ENCODE measurements at places on chromosomes 2 and 18.

- no peak for DNase-seq
Observed at GRCh38 chr2:28600181-28600580, 104.3 kb downstream of the PLB1 start.

GRCh38 chr2:117614823-117615534 is 199.5 kb upstream of the DDX18 start:
- DNase-seq: no peak

DNA sequence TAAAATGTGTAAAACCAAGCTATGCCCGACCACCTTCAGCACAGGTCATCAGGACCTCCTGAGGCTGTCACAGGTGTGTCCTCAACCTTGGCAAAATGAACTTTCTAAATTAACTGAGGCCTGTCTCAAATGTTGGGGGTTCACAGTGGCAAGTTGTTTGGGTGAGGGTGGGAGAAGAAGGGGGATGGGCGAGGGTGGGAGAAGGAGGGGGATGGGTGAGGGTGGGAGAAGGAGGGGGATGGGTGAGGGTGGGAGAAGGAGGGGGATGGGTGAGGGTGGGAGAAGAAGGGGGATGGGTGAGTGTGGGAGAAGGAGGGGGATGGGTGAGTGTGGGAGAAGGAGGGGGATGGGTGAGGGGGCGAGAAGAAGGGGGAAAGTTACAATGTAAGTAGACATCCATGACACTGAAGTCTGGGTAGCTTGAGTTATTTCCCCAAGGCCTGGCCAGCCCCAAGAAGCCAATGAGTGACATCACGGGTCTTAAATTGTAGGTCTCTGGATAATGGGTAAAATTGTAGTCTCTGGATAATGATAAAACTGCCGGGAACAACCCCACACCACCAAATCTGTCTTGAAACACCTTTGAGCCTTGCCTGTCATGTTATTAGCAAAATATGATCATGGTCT is 56.3 kb downstream of the TIMM21 start:
- no peak for DNase-seq

GRCh38 chr2:184633726-184634125 is 35.4 kb downstream of the ZNF804A start:
- no peak for DNase-seq

DNA sequence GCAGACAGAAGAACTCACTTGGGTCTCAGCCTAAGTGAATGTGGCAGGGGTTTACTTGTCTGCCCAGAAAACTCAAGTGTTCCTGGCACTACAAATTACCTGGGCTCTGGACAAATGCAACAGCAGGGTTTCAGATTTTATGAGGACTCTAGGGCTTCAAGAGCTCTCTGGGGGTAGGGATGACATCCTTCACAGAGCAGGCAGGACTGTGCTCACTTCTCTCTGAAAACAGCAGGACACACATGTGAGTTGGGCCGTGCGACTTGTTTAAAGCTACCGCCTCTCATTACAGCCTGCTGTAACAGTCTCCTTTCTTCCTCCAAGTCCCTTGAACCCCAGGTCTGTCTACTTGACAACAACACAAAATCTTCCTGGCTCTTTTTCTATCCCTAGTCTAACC is 212.6 kb downstream of the EN1 start:
- no peak for DNase-seq

DNA sequence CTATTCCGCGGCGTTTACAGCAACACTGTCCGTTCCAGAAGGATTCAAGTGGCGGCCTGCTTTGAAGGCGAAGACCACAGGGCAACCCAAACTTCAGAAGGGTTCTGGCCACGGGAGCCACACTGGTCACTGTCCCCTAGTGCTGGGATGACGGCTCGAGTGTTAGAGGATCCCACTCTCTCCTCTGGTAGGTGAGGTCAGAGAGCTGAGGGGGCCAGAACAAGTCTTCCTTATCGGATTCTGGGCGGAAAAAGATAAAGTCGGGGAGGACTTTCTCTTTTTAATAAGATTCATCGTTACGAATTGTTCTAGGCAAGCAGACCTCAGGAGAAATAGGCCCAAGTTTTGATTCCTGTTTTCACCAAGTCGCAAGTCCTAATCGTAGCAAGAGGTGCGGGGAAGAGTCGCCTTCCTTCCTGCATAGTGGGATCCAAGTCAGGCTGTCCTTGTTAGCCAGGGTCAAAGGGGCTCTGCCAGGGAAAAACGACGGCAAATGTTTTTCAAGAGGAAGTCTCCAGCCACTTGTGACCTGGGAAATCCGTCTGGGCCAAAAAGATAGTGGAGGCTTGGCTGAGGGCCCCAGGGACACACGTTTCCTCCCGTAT is 864 bp upstream of the MYL12A start:
- peak; percentile 19 for DNase-seq

DNA sequence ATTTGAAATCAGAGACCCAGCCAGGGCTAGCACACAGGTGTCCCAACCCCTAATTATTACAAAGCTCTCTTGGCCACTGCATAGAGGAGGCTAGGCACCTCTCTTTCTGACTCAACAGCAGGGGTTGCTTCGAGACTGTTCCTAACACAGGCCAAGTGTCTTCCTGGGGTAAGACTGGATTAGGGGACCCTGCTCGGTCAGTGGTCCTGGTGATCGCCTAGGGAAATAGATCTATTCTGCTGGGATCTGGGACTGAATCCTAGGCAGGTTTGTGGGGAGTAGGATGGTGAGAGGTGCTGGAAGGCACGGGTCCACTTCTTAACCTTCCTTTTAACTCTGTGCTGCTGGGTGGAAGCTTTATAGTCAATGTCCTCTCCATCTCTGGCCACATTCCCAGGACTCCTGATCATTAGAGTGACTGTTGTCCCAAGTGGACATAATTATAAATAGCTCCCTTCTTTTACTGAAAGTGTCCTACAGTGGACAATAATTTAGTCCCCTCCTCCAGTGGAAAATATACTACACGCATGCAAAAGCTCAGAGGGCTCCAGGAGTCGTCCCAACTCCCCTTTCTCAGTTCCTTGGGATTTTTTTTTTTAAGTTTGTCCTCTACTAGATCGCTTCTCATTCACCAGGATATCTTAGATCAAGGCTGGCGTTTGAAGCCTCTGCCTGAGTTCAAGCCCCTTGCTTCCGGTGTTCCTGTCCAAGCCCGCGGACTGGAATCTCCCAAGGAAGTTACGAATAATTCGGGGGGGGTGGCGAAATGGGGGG is 1.3 kb upstream of the TRIB2 start:
- DNase-seq: no peak

DNA sequence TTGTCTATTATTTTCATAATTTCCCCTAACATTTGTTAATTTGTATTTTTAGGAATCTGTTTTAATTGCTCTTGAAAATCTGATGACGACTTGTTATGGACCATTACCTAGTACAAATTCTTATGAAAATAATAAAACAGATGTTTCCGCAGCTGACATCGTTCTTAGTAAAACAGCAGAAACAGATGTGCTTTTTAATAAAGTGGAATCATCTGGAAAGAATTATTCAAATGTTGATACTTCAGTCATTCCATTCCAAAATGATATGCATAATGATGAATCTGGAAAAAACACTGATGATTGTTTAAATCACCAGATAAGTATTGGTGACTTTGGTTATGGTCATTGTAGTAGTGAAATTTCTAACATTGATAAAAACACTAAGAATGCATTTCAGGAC is 69.9 kb downstream of the PMS1 start:
- no peak for DNase-seq

- DNase-seq: no peak
Observed at GRCh38 chr2:206378835-206379234, 64.5 kb upstream of the ADAM23 start.

DNA sequence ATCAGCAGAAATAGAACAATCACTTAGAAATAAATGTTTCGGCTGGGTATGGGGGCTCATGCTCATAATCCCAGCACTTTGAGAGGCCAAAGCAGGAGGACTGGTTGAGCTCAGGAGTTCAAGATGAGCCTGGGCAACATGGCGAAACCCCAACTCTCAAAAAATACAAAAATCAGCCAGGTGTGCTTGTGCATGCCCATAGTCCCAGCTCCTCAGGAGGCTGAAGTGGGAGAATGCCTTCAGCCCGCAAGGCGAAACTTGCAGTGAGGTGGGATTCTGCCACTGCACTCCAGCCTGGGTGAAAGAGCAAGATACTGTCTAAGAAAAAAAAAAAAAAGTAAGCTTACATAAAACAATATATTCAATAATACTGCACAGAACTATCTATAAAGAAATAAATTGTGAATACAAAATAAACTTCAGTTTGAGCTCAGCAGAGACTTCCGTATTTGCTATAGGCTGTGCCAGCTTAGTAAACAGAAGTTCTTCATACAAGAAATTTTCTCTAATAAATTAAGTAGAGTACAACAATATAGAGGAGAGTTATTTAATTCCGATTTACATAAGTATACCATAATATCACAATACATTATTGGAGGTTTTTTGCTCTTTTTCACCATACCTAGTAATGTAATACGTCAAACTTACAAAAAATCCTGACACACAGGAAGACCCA is 43.6 kb downstream of the SRBD1 start:
- DNase-seq: no peak

DNA sequence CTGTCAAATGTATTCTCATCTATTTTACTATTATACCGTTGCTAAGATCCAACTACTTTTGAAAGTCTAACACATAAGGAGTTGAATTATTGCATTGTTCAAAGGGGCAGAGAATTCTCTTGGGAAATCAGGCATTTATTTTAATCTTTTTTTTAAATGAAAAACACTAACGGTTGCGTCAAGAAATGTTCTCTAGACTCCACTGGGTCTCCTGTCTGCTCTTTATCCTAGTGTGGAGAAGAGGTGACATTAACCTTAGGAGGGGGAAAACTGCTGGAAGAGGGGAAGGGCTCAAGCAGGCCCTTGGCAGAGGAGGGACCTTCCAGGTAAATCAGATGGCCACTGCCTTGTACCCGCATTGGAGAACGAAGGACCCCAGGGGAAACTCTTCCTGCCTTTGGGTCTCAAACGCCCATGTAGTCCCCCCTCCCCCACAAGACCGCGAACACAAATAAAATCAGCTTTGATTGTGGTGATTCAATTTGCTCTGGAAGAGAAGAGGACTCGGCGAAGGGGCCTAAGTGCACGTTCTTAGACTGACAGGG is 1.1 kb upstream of the APCDD1 start:
- DNase-seq: no peak

DNA sequence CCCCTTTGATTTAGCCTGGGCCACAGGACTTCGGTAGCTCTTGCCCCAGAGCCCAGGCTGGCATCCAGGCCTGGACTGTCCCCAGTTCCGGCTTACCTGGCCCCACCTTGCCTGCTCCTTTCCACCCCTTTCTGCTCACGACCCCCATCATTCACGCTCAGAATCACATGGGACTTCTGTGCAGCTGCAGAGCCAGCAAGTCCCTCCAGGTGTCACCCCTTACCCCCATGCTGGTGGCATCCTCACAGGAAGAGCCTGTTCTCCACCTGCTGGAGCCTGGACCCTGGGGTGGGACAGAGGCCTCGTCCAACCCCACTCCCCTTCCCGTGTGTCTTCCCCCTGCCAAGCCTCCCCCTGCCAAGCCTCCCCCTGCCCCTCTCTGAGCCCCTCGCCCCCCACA is 7.9 kb upstream of the KCNIP3 start:
- no peak for DNase-seq

GRCh38 chr2:157971702-157972101 is 95.6 kb upstream of the ACVR1 start:
- DNase-seq: no peak

DNA sequence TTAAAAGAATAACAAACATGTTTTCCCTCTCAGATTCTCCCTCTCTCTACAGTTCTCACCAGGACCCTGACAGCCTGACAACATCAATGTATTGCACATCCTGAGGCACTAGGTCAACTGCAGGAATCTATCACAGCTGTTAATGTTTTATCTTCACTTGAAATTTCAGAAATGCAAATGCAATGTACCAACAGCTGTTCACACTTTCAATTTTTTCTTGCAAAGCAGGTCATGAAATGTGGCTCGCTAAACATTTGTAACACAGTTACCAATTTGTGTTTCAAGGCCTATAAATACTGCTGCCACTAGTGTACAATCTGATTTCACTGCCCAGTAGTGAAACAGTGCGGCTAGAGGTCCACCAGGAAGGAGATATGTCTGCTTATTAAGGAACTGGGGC is 147.8 kb downstream of the EXOC6B start:
- DNase-seq: no peak

GRCh38 chr2:12428786-12429185 is 287.9 kb upstream of the TRIB2 start:
- DNase-seq: no peak

DNA sequence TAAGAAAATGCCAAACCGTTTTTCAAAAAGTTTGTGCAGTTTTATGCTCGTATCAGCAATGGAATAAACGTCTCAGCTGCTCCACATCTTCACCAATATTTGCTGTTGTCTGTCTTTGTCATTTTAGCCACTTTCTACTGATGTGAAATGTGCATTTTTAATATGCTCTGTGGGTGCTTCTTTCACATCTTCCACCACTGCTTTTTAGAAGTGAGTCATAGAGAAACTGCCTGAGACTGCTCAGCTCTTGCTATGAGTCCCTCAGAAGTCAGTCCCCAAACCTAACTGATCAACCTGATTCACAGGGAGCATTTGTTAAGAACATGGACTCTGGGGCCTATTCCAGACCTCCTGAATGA is 41.0 kb upstream of the EPC2 start:
- no peak for DNase-seq

- peak; percentile 2 for DNase-seq
Observed at GRCh38 chr2:98875081-98875728, 60.8 kb downstream of the CRACDL start.

DNA sequence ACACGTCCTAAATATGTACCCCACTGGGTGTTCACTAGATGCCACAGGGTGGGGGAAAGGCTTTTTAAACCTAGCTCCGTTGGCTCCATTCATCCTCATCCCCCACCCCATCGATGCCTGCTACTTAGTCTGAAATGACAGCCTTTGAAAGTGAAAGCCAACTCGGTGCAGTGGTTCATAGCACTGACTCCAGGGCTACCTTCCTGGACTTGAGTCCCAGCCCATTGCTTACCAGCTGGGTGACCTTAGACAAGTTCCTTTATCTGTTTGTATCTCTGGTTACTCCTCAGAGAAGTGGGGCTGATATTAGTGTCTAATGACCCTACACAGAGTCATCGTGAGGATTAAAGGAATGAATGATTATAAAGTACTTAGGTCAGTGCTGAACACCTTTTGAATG is 24.4 kb downstream of the EHD3 start:
- DNase-seq: no peak

DNA sequence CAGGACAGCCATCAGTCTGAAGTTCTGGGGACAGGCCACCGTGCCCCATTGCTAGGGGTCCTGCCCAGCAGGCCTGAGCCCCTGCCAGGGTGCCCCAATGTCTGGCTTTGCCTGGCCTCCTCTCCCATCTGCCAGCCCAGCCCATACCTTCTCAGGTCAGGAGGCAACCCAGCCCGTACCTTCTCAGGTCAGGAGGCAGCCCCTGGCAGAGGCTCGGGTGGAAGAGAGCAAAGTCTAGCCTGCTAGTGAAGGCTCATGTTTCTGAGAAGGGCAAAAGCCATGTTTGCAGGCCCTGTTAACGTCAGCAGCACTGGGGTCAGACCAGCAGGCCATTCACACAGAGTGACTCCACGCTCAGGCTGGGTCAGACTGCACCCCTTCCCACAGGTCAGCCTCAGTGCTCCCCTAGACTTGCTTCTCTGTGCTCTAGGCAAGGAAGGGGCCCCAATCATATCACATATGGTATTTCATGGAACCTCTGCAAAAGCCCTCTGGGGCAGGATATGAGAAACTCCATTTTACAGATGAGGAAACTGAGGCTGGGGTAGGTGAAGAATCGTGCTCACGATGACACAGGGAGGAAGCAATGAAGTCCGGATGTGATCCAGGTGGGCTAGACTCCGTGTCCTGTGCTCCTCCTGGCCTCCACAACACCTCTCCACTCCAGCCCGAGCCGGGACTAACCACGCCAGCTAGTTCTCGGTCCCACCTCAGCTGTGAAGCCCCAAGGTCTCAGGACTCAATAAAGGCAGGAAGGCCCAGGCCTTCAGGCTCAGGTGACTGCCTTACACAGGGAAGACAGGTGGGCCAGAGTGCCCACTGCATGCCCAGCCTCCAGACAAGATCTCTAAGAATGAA is 9.5 kb downstream of the SDC1 start:
- no peak for DNase-seq

All from GM03348 (cell line).